ENCODE measurements at places on chromosomes 7 and 10.
A peak's percentile ranks its signal among the peaks of the same experiment; 100 is the strongest.

DNA sequence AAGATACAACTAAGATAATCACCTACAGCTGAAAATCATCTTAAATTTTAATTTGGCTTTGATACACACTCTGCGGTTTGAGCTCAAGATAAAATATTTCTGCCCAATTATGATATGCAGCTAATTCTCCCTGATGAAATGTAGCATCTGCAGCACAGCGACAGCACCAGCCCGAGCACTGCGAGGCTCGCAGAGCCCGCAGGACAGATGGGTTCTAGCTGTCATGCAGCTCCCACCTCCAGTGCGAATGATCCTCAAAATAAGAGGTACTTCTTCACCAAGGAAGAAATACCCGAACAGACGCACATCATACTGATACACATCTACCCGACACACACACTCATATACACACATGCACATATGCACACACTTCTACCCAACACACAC is 457.6 kb downstream of the PTPRN2 start:
- H3K4me1 ChIP-seq: no peaks in the 10 kb centered on the region
- H3K4me3 ChIP-seq: no peak overlapping the region
- DNase-seq: no peak
- H3K27ac ChIP-seq: no peak overlapping the region
- no peaks in the 10 kb centered on the region for H3K36me3 ChIP-seq

GRCh38 chr7:26858735-26859134 is 5.7 kb downstream of the SKAP2 start:
- DNase-seq: no peak
- no peak overlapping the region for H3K27ac ChIP-seq
- H3K27me3 ChIP-seq: peaks cover 28% of the 10 kb centered on the region
- H3K36me3 ChIP-seq: no peaks in the 10 kb centered on the region
- H3K4me1 ChIP-seq: no peaks in the 10 kb centered on the region

DNA sequence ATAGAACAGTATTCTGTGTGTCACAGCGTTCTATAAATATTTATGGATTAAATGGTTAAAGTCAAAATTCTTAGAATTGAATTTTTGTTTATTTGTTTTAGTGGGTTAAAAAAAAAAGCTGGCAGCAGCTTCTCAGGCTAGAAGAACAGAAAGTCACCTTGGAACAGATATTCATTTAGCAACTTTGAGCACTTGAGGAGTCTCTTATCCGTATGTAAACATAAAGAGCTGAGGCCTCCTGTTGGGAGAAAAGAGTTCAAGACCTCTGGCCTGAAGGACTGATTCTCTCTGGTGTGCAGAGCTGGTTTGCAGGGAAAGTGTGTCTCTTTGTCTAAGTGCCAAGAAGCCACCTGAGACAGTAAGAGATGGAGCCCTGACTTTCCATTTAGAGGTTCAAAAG is 109.9 kb downstream of the HERPUD2 start:
- no peaks in the 10 kb centered on the region for H3K27me3 ChIP-seq
- no peaks in the 10 kb centered on the region for H3K4me1 ChIP-seq
- H3K36me3 ChIP-seq: no peaks in the 10 kb centered on the region
- no peak overlapping the region for H3K27ac ChIP-seq

- H3K4me3 ChIP-seq: no peak overlapping the region
- H3K4me1 ChIP-seq: no peaks in the 10 kb centered on the region
- no peaks in the 10 kb centered on the region for H3K27me3 ChIP-seq
- H3K27ac ChIP-seq: no peak overlapping the region
- no peak for DNase-seq
- no peaks in the 10 kb centered on the region for H3K36me3 ChIP-seq
These were observed 52.3 kb upstream of the TMEM229A start for GRCh38 chr7:124085179-124085578.

GRCh38 chr10:5809527-5810154 is 3.6 kb downstream of the GDI2 start:
- no peaks in the 10 kb centered on the region for H3K36me3 ChIP-seq
- peaks cover 44% of the 10 kb centered on the region for H3K4me1 ChIP-seq
- no peak for DNase-seq
- H3K27ac ChIP-seq: peak overlapping the region; percentile 39

DNA sequence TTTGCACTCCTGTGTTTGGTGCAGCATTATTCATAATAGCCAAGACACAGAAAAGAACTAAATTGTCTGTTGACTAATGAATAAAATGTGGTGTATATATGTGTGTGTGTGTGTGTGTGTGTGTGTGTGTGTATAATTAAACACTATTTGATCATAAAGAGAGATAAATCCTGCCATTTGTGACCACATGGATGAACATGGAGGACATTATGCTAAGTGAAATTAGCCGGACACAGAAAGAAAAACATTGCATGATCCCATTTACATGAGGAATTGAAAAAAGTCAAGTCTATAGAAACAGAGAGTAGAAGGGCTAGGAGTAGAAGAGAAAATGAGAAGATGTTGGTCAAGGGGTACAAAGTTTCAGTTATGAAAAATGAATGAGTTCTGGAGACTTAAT is 85.9 kb downstream of the ANK3 start:
- no peak for DNase-seq
- no peak overlapping the region for H3K27ac ChIP-seq
- H3K27me3 ChIP-seq: no peaks in the 10 kb centered on the region
- H3K4me1 ChIP-seq: no peaks in the 10 kb centered on the region
- no peak overlapping the region for H3K4me3 ChIP-seq

- no peaks in the 10 kb centered on the region for H3K36me3 ChIP-seq
- H3K4me3 ChIP-seq: no peak overlapping the region
- H3K4me1 ChIP-seq: no peaks in the 10 kb centered on the region
- no peak for DNase-seq
These were observed 130.0 kb upstream of the LRRTM3 start for GRCh38 chr10:66795866-66796265.

DNA sequence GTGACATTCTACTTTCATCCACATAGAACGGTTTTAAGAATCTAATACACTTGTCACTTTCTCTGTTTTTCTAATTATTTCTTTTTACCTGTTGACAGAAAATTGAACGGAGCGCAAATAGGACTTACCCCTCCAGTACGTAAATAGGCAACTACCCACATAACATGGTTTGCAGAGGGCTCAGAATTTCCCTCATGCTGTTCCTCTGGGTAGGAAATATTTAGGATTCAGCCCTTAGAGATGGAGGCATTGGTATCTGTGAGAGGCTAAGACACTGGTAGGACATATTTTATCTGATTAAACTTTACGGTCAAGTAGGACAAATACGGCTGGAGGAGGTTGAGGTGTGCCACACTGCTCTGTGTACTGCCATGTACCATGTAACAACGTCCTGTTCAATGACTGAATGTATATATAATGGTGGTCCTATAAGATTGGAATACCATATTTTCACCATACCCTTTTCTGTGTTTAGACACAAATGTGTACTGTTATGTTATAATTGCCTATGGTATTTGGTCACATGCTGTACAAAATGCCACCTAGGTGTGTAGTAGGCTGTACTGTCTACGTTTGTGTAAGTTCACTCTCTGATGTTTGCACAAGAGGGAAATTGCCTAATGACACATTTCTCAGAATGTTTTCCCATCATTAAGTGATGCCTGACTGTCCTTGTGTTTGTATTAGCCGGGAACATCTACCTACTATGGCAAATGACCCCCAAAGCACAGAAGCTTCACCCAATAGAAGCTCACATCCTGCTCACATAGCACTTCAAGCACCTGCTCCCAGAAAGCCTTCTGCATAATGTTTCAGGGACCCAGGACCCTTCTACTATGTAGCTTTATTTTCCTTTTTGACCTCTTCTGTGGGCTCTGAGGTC is 429.4 kb upstream of the AKR1E2 start:
- H3K36me3 ChIP-seq: no peaks in the 10 kb centered on the region
- DNase-seq: no peak
- no peaks in the 10 kb centered on the region for H3K4me1 ChIP-seq
- no peaks in the 10 kb centered on the region for H3K27me3 ChIP-seq

- peaks cover 17% of the 10 kb centered on the region for H3K4me1 ChIP-seq
- H3K4me3 ChIP-seq: no peak overlapping the region
- DNase-seq: no peak
These were observed 101.2 kb upstream of the KLF6 start for GRCh38 chr10:3886191-3886590.

- no peaks in the 10 kb centered on the region for H3K27me3 ChIP-seq
- no peak overlapping the region for H3K27ac ChIP-seq
- no peak overlapping the region for H3K4me3 ChIP-seq
- peaks cover 17% of the 10 kb centered on the region for H3K36me3 ChIP-seq
- DNase-seq: no peak
These were observed 52.0 kb downstream of the PTEN start for GRCh38 chr10:87915406-87915805.

DNA sequence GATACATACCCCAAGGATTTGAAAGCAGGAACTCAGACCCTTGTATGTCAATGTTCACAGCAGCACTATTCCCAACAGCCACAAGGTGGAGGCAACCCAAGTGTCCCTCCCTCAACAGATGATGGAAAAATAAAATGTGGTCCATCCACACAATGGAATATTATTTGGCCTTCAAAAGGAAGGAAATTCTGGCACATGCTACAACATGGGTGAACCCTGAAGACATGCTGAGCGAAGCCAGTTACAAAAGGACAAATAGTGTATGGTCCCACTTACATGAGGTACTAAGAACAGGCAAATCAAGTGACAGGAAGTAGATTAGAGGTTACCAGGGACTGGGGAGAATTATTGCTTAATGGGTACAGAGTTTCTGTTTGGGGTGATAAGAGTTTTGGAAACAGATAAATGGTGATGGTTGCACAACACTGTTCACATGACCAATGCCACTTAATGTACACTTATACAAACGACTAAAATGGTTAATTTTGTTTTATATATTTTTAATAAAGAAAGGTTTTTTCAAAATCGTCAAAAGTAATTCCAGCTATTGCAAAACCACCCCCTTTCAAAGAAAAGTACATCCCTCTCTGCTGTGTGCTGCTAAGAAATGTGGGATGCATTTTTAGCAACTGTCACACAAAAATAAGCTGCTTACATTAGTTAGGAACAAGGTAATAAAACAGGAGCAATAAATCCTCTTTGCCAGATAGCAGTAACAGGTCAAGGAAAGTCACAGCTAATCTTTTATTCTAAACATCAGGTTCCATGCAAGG is 85.7 kb downstream of the GRB10 start:
- no peak overlapping the region for H3K27ac ChIP-seq
- H3K4me1 ChIP-seq: no peaks in the 10 kb centered on the region

- H3K36me3 ChIP-seq: no peaks in the 10 kb centered on the region
- H3K4me3 ChIP-seq: no peak overlapping the region
- no peaks in the 10 kb centered on the region for H3K27me3 ChIP-seq
- H3K4me1 ChIP-seq: no peaks in the 10 kb centered on the region
- no peak for DNase-seq
These were observed 57.8 kb upstream of the WIPF3 start for GRCh38 chr7:29748286-29749099.

GRCh38 chr10:118259288-118259906 is 82.7 kb downstream of the FAM204A start:
- H3K36me3 ChIP-seq: no peaks in the 10 kb centered on the region
- no peak overlapping the region for H3K4me3 ChIP-seq
- no peaks in the 10 kb centered on the region for H3K4me1 ChIP-seq
- H3K27me3 ChIP-seq: peaks cover 3% of the 10 kb centered on the region
- H3K27ac ChIP-seq: no peak overlapping the region

DNA sequence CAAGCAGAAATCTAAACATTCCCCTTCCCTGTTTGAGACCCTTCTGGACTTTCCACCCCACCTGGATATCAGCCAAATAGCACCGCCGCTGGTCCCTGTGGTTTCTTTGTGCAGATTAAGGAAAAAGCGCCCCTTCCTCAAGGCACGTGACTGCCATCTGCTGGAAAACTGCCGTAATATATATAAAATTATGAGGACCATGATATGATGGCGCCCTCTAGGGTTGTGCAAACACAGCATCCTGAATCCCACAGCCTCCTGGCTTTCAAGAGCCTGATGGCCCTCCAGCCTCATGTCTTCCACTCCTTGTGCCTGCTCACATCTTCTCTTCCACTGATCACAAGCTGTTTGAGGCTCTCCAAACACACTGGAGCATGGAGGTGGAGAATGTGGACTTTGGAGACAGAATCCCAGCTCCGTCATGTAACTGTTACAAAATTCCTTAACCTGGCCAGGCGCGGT is 121.3 kb downstream of the MYL10 start:
- H3K27me3 ChIP-seq: no peaks in the 10 kb centered on the region
- no peak overlapping the region for H3K4me3 ChIP-seq
- no peak for DNase-seq
- H3K4me1 ChIP-seq: no peaks in the 10 kb centered on the region

GRCh38 chr7:21370283-21370982 is 57.5 kb upstream of the SP4 start:
- H3K4me3 ChIP-seq: no peak overlapping the region
- no peaks in the 10 kb centered on the region for H3K4me1 ChIP-seq
- no peaks in the 10 kb centered on the region for H3K27me3 ChIP-seq

DNA sequence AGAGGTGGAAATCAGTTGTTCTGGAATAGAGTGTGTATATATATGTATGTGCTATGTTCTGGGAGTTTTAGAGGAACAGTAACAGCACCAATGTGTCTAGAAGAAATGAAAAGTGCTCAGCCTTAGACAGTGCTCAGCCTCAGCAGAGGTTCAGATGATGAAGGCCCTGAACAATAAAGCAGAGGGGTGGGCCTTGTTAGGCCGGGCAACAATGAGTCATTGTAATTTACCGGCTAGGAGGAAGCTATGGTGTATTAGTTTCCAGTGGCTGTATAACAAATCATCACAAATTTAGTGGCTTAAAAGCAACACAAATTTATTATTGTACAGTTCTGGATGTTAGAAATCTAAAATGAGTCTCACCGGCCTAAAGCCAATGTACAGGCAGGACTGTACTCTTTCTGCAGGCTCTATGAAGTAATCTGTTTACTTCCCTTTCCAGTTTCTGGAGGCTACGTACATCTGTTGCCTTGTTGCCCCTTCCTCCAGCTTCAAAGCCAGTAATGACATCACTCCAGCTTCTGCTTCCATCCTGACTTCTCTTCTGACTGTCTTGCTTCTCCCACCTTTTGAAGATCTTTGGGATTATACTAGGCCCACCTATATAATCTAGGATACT is 84.6 kb downstream of the CH25H start:
- no peaks in the 10 kb centered on the region for H3K27me3 ChIP-seq
- H3K4me1 ChIP-seq: no peaks in the 10 kb centered on the region
- no peak overlapping the region for H3K4me3 ChIP-seq
- no peak for DNase-seq

- H3K4me3 ChIP-seq: no peak overlapping the region
- no peak overlapping the region for H3K27ac ChIP-seq
- no peaks in the 10 kb centered on the region for H3K36me3 ChIP-seq
- no peak for DNase-seq
- no peaks in the 10 kb centered on the region for H3K4me1 ChIP-seq
- H3K27me3 ChIP-seq: no peaks in the 10 kb centered on the region
These were observed 401.9 kb downstream of the TNS3 start for GRCh38 chr7:47179812-47180515.

GRCh38 chr10:51368943-51369342 is 294.7 kb downstream of the PRKG1 start:
- H3K36me3 ChIP-seq: no peaks in the 10 kb centered on the region
- H3K27ac ChIP-seq: no peak overlapping the region
- H3K4me1 ChIP-seq: no peaks in the 10 kb centered on the region
- no peaks in the 10 kb centered on the region for H3K27me3 ChIP-seq

- no peaks in the 10 kb centered on the region for H3K36me3 ChIP-seq
- no peaks in the 10 kb centered on the region for H3K4me1 ChIP-seq
- peaks cover 3% of the 10 kb centered on the region for H3K27me3 ChIP-seq
- H3K27ac ChIP-seq: no peak overlapping the region
- no peak for DNase-seq
These were observed 370.1 kb downstream of the ADRA2A start for GRCh38 chr10:111446966-111447365.

- H3K27me3 ChIP-seq: no peaks in the 10 kb centered on the region
- no peak overlapping the region for H3K27ac ChIP-seq
- H3K4me3 ChIP-seq: no peak overlapping the region
These were observed 132.9 kb downstream of the BICC1 start for GRCh38 chr10:58645416-58646146.

GRCh38 chr10:70913191-70913892 is 25.0 kb upstream of the PCBD1 start:
- no peaks in the 10 kb centered on the region for H3K27me3 ChIP-seq
- H3K4me3 ChIP-seq: no peak overlapping the region
- H3K4me1 ChIP-seq: no peaks in the 10 kb centered on the region
- no peaks in the 10 kb centered on the region for H3K36me3 ChIP-seq
